ENCODE measurements at places on chromosomes 5 and 9.
A peak's percentile ranks its signal among the peaks of the same experiment; 100 is the strongest.

DNA sequence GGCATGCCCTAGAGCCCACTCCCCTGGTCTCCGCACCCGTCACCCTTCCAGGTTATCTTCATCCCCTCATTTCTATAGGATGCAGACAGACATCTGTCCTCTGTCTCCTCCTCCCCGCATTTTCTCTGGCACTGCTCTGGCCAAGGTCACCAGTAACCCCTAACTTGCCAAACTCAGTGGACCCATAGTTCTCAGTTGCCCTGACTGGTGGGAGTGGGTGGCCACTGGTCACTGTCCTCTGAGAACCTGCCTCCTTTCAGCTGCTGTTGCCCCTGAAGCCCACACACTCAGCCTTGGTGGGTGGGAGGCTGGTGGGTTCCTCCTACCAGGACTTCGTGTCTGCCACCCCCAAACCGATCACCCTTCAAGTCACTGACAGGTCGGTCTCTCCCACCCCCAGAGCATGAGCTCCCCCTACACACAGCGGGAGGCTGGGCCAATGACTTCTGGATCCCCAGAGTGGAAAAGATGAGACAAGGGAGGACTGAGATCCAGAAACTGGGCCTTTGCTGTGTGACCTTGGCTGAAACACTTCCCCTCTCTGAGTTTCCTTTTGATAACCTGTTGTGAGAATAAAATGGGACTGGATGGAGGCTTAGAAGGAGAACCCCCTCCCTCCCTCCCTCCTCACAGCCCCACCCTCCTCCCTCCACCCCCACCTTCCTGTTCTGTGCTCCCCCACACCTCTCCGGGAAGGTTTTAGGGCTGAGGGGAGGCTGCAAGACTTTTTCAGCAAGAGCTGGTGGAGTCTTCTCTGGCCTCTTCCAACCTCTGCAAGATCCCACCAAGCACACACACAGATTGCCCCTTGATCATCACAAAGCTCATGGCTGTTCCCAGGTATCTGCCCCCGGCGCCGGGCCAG, 2.4 kb upstream of the DBN1 start:
- DNase-seq: no peak

GRCh38 chr5:137582218-137582617, 83.1 kb upstream of the SPOCK1 start:
- no peak for DNase-seq

- no peak for DNase-seq
Measured at GRCh38 chr5:74519161-74519571, 121.4 kb downstream of the ENC1 start.

DNA sequence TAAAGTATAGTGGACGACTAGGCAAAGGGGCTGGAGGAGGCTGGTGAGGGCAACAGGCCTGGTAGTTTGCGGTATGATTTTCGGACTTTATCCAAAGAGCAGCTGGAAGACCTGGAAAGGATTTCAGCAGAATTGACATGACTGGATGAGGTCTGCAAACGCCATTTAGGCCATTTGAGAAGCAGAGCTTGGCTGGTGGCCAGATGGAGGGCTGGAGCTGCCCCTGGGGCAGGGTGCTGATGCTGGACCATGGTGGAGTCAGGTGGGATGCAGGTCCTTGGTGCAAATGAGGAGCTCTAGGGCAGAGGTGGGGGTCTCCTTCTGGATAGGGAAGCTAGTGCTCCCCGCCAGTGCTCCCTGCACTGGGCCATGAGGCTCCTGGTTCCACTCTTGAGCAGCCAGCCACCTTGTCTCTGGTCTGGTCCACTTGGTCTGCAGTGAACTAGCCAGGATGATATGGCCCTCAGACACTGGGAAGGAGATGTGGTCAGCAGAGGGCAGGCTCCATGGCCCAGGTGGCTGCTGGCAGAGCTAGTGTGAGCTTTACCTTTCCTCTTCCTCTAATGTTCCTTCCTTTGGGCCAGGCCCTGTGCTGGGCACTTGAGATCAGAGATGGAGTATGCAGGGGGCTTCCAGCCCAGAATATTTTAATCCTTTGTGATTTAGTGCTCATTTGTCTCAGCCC, 31.4 kb downstream of the COL27A1 start:
- no peak for DNase-seq

DNA sequence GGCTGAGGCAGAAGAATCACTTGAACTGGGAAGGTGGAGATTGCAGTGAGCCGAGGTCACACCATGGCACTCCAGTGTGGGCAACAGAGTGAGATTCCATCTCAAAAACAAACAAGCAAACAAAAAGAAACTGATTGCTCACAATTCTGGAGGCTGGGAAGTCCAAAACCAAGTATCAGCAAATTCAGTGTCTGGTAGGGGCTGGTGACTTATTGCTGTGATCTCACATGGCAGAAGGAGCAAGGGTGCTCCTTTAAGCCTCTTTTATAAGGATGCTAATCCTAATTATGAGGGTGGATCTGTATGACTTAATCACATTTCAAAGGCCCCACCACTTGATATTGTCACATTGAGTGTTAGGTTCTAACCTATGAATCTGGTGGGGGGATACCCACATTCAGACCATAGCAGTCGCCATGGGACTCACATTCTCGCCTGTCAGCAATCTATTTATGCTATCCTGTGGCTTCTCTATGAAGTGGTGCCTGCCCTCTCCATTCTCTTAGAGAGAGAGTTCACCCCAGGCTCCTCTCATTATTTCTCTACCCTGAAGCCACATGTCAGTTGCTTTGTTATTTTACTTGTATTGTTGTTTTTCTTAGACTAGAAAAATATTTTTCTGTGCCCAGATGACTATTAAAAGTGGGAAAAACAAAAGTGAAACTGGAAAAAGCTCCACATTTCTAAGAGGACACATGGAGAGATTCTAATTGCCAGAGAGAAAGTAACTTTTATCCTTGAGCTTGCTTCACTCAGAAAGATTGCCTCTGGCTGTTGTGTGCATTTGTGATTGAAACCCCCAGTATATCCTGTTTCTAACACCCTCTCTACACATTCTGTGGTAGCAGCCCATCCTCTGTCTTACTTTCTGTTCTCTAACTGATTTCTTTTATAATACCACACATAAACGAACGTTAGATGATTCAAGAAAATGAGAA, 18.8 kb upstream of the PRLR start:
- DNase-seq: no peak

DNA sequence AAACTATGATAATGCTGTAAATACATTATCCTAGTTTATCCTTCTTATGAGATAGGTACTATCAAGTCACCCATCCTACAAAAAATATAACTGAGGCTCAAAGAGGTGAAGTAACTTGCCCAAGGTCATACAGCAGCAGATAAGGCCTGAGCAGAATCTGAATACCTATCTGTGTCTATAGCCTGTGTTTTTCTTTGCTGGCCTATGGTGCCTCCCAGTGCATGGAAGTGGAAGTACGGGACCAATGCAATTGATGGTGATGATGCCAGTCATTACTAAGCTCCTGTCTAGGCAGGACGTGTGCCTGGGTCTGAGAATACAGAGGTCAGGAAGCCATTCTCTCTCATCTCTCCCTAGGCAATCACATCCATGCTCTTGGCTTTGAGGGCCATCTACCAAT, 67.8 kb downstream of the FAT2 start:
- peak; percentile 35 for DNase-seq

DNA sequence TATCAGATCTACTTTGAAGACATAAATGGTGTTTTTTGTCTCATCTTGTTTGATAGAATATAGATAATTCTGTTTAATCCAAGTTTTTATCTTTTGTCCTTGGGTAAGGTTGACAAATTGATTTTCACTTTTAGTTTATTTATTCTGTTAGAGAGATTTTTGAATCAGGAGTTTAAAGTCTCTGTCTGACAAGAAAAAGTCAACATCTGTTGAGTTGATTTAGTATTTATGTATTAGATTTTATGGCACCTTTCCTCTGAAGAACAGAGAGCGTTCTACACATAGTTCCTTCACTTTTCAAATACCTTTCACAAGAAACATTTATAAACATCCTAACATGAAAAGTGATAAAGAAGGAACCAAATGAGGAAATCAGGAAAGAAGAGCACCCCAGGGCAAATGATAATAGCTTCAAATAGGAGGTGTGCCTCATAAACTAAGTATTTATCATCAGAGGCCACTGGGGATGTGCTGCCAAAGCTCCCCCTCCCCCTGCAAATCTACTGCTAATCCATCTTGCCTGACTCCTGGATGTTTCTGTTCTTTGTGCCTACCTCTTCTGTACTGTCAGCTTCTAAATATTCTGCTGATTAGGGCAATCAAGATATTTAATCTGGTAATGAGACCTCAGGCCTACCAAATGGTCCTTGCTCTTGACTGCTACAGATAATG, 457.7 kb upstream of the CHD1 start:
- DNase-seq: no peak

DNA sequence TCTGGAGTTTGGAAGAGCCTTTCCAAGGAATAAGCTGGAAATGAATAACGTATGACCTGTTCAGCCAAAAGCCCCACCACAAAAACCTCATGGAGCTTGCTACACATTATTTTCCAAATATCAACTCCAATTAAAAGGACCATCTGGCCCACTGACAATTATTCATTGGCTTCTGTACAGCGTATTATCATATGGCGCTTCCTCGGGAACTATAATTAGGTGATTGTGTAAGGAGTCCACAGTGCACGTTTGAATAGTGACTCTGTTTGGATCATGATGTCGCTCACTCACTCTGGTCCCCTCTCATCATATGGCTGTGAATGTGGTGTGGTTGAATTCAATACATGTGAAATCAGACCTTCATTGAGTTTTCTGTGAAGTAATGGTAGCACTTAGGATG, 52.1 kb downstream of the GDNF start:
- no peak for DNase-seq

DNA sequence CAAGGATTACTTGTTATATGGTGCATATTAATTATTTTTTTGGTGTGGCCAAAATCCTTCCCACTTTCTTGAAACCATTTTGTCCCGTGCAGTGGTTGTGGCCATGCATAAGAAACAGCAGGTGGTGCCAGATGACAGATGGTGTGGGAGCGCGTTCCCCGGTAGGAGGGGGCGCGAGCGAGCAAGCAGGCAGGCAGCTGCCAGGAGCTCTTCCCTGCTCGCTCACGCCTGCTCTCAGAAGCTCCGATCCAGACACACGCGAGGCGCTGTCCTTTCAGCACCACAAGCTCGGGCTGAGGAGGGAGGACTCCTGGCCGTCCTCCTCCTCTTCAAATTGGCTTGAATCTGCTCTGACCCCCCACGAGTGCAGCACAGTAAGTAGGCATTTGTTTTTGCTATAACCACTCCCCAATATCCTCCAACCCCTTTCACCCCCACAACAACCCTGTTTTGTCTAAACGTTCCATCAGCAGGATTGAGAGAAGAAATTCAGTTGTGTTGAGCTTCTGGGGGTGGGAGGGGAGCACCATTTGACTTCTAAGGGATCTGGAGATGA, at the start of gene NSG2:
TSS of gene NSG2 (plus strand) at position 237 of the 556 bp plus-strand sequence. CDS start 1,050 bp downstream, outside the sequence.
- no peak for DNase-seq

DNA sequence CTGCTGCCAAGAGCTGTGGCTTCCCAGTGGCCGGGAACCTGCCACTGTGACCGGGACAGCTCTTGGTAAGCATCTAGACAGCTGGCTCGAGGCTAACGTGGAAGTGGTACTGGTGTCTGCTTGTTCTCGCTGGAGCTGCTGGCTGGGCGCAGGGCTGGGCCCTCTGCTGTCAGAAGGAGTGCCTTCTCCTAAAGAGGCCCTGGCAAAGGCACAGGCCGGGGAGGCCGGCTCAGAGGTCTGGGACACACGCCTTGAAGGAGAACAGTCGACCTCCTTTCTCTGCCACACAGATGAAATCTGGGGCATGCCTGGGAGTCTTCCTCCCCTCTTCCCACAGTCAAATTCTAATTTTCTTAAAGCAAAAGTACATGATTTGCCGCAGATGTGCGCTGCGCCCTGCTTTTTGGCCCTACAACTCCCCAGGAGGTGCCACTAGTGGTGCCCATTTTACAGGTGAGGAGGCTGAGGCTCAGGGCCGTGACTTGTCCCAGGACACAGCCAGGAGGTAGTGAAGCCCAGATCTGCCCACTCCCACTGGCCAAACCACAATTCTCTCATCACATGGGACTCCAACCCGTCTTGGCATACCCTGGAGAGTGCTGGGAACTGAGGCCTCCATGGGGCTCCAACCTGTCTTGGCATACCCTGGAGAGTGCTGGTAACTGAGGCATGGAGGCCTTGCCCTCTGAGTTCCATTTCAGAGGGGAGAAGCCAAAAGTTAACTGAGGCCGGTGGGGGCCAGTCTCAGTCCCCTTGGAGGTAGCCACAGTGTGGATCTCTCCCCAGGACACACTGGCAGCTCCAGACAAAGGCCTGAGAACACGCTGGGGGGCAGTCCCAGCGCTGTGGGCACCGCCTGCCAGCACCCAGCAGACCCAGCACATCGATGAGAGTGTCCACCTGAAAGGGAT, 12.0 kb upstream of the RXRA start:
- no peak for DNase-seq

DNA sequence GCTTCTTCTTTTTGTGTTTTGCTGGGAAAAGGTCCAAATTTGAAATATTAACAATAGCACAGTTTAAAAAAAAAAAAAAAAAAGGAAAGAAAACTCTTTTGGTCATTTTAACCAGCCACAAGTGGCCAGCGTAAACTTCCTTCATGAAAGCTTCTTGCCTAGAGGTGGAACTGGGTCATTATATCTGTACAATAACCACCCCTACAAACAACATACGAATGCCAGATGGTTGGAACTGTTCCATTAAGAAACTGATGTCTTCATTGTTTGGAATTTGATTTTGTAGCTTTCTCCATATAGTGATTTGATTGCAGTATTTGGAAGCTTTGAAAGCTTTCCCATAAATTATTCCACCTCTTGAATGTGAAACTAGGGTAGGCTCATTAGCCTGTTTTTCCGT, 18.3 kb upstream of the LPAR1 start:
- DNase-seq: no peak

- no peak for DNase-seq
Measured at GRCh38 chr5:62341783-62342475, 35.9 kb downstream of the KIF2A start.

GRCh38 chr9:20701060-20701459, 17.0 kb downstream of the FOCAD start:
- DNase-seq: no peak

- DNase-seq: no peak
Measured at GRCh38 chr5:180390441-180391190, 37.5 kb upstream of the GFPT2 start.

DNA sequence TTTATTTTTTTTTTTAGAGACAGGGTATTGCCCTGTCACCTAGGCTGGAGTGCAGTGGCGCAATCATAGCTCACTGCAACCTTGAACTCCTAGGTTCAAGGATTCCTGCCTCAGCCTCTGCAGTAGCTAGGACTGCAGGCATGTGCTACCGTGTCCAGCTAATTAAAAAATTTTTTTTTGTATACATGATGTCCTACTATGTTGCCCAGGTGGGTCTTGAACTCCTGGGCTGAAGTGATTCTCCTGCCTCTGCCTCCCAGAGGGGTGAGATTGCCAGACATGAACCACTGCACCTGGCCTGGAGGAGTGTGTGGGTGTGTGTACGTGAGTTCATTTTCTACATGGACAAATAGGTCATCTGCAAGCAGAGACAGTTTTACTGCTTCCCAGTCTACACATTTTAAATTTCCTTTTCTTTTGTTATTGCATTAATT, 33.8 kb downstream of the JMY start:
- no peak for DNase-seq

All from GF-D8 (cell line).